ENCODE measurements at places on chromosomes 4 and X. TPM values are rescaled to one million over a fixed set of nuclear protein-coding genes. Genes with fewer than 3 reads are reported as not detected.

SERPINA7 gene
- not detected for total RNA-seq

NR3C2 gene
- total RNA-seq: not detected

USP17L10 gene
- total RNA-seq: not detected

UGT2B15 gene
- total RNA-seq: 0.07 TPM

DGAT2L6 gene
- not detected for total RNA-seq

L1CAM gene
- 22.5 TPM for total RNA-seq

PRICKLE3 gene
- 17.8 TPM for total RNA-seq

KLHL13 gene
- total RNA-seq: 0.31 TPM

SPARCL1 gene
- not detected for total RNA-seq

ANOS1 gene
- 0.03 TPM for total RNA-seq

CCDC110 gene
- not detected for total RNA-seq

GPM6B gene
- total RNA-seq: not detected

TRAM1L1 gene
- total RNA-seq: 0.55 TPM

OCRL gene
- total RNA-seq: 25.7 TPM

HTN1 gene
- not detected for total RNA-seq

SYP gene
- 3.5 TPM for total RNA-seq

DOCK11 gene
- total RNA-seq: 6.5 TPM

PRDM5 gene
- total RNA-seq: 3.3 TPM

SATL1 gene
- not detected for total RNA-seq

SASH3 gene
- not detected for total RNA-seq

UGT8 gene
- 0.17 TPM for total RNA-seq

FAM241A gene
- total RNA-seq: 1.1 TPM

FHIP1A gene
- 0.24 TPM for total RNA-seq
